Kasumi-1 (cell line): ENCODE measurements at places on chromosomes 4 and X.

DNA sequence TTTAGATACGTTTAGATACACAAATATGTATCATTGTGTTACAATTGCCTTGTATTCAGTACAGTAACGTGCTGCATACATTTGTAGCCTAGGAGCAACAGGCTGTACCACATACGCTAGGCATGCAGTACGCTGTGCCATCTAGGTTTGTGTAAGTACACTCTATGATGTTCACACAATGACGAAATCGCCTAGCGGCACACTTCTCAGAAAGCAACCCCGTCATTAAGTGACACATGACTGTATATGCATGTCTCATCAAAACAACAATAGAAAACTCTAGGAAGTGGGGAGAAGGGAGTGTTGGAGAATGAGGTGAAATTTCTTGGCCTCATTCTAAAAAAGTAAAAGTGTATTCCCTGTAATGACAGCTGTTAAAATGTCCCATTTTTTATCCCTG lies 32.7 kb downstream of the CCDC149 start:
- DNase-seq: no peak

GRCh38 chrX:5474282-5474681 lies 754.4 kb downstream of the NLGN4X start:
- no peak for DNase-seq

- DNase-seq: no peak
Observed at GRCh38 chrX:153526042-153526441, 8.6 kb downstream of the ATP2B3 start.

DNA sequence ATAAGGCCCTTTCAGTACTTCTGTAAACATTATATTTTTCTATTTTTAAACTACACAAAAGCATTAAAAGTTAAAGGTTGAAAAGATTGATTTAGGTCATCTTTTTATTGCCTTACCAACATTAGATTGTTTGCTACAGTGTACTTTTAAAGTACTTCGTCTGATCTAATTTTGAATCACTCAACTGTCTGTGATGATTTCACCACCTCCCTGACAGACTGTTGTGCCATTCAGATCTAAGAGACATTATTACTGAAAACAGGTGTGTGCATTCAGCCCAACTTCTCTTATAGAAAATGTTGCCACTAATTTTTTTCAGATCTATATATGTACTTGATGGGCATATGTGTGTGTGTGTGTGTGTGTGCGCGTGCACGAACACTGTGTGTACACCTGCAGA lies 39.3 kb downstream of the GASK1B start:
- DNase-seq: no peak

DNA sequence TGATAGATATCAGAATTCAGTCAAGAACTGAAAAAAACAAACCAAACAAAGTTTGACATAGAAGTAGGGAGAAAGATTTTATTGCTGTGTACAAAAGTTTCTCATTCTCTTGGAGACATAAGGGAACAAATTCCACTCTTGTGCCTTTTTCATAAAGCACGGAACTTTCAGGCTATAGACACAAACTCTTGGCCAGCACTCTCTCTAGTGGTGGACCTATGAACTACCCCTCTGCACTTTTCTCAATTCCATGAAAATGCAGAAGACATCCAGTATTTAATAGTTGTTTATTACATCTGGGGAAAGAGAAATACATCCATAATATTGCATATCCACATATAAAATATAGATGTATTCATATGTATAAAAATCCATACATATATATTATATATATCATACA lies 291.6 kb upstream of the HS3ST1 start:
- peak; percentile 70 for DNase-seq

- DNase-seq: no peak
Observed at GRCh38 chr4:150647008-150647407, 65.1 kb downstream of the MAB21L2 start.

DNA sequence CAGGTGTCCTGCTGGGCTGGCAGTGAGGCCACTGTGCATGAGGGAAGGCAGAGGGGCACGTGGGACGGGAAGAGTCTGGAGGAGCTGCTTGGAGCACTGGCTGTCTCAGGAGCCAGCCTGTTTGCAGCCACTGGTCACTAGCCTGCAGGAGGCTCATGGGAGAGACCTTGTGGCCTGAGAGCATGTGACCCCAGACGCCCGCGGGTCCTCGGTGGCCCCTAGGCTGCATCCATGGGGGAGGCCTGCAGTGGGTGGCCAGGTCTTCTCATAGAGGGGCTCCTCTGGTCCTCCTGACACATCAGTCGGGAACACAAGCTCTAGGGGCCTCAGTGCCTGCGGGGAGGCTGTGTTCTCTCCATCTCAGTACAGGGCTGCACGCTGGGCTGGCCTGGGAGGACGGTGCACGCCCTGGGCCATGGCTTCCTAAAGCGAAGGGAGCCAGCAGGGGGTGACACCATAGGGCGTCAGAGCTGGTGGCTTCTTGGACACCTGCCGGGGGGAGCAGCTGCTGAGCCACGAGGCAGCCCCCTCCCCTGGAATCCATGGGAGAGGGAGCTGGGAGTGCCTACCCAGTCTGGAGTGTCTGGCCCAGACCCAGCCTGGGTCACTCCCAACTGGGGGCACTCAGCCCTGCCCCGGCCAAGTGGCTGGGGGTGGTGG lies 12.3 kb downstream of the NAT8L start:
- DNase-seq: no peak

- DNase-seq: no peak
Observed at GRCh38 chr4:822361-823175, 3.4 kb downstream of the CPLX1 start.

GRCh38 chr4:41644915-41645295 lies 103.6 kb downstream of the PHOX2B start:
- DNase-seq: no peak

- DNase-seq: no peak
Observed at GRCh38 chr4:7880683-7881082, 59.0 kb downstream of the AFAP1 start.

- DNase-seq: no peak
Observed at GRCh38 chr4:156596706-156597329, 374.8 kb downstream of the PDGFC start.

- DNase-seq: no peak
Observed at GRCh38 chr4:3791910-3792542, 25.8 kb downstream of the ADRA2C start.

GRCh38 chr4:108163351-108163750 lies 5.4 kb downstream of the LEF1 start:
- DNase-seq: no peak

DNA sequence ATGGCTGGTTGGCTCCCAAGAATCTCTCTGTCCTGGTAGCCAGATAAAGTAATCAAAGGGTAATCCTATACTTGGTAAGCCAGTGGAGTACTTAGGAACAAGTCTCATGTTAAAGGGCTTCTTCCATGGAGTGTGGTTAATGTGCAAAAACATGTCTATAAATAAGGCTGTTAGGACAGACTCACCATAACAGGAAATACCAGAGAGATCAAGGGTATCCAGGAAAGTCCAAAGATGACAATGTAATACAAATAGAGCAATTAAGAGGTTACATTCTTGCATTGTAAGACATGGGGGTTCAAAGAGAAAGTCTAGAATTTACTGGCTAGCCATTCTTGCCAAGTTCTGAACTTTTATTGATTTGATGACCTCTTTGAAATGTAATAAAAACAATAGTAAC lies 61.9 kb upstream of the ZCCHC13 start:
- no peak for DNase-seq

DNA sequence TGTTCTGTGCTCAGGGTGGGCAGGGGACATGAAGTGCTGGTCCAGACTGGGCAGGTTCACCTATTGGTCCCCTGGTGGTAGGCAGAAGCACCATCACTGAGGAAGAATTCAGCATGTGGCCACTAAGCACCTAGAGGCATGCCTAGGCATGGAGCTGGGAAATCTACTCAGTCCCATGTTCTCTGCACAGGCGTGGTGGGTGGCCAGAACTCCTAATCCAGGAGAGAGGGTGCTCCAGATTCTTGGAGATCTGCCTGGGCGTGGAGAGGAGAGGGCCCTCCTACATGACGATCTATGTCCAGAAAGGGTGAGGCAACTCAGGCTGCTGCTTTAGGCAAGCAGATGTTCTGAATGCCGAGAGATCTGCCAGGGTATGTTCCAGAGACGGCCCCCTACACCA lies 44.6 kb upstream of the MAGEC2 start:
- no peak for DNase-seq

- peak; percentile 79 for DNase-seq
Observed at GRCh38 chr4:19806865-19807264, 444.8 kb upstream of the SLIT2 start.

DNA sequence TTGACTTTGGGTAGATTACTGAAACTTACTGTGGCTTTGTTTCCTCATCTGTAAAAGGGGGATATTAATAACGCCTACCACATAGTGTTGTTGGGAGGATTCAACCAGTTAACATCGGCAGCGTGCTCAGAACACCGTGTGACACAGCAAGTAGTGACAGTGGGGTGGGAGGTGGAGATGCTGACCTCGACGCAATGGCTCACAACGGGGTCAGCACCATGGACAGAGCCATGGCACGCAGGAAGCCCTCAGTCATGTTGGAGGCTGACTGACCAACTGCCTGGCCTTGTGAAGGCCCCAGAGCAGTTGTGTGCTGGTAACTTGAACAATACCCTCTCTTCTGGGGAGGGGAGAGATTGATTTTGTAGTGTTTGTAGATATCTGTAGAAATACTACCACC lies 93.2 kb downstream of the WFS1 start:
- DNase-seq: no peak

- DNase-seq: no peak
Observed at GRCh38 chrX:140447150-140447549, 57.7 kb downstream of the SOX3 start.

- no peak for DNase-seq
Observed at GRCh38 chrX:63740382-63740781, 44.6 kb downstream of the ARHGEF9 start.

DNA sequence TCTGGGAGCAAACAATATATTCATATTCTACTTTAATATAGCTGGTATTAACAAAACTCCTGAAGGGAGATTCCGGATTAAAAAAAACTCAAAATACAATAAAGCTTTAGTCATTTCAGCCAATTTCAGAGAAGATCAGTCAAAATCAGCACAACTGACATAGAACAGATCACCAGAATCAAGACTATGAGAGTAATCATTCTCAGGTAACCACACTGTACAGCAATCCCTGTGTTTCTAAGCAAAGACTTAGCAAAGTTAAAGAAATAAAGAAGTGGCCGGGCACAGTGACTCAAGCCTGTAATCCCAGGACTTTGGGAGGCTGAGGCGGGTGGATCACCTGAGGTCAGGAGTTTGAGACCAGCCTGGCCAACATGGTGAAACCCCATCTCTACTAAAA lies 9.1 kb downstream of the DCTD start:
- DNase-seq: no peak

DNA sequence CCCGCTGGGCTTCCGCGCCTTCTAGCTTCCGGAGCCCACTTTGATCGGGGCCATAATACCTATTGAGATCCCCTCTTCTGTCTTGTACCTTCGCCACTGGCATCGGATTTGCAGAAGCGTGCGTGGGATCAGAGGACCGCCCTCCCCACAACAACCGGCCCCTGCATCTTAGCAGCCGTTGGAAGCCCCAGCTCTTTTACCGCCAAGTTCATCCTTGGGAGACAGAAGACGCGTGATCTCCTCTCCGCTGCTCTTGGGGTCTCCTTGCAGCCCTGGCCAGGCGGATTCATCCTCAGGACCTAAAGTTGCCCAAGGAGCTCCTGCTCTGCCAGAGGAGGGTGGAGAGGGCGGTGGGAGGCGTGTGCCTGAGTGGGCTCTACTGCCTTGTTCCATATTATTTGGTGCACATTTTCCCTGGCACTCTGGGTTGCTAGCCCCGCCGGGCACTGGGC lies 1.6 kb downstream of the SLIT2 start:
- no peak for DNase-seq

DNA sequence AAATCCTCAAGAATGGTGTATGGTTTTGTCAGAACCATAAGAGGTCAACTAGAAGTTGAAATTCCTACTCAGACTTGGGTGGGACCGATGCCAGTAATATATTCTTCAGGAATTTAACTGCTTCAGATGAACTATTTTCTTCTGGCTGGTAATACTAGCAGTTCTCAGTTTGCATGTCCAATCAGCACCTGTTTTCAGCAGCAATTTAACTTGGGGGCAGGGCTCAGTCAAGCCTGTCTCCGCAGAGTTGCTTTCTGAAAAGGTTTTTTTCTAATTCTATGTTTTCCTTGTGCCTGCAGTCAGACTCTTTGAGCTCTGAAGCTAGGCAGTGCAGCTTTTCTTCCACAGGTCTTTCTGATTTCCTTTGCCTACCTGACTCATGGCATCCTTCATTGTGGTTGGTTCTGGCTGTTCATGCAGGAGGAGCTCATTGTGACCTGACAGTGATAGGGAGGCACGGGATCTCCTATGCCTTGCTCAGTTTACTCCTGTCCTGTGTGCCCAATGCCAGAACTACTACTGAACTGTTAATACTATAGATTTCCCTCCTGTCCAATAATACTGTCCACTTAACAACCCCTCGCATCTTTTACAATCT lies 17.3 kb upstream of the FMR1 start:
- DNase-seq: no peak

DNA sequence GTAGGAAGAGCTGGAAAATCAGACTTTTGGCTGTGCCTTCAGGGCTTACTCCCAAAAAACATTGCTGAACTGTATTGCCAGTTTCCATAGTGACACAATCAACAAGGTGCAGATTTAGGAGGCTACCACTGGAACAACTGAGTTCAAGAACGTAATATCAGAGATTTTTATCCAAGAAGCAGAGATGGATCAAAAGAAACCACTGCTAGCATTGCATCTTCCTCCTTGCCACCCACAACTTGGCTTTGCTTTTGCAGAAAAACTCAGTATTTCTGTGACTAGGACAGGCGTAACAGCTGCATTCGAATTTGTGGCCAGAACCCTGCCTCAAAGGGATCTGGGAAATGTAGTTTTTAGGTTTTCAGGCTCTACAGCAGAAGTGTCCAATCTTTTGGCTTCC lies 27.8 kb upstream of the WDFY3 start:
- DNase-seq: no peak

GRCh38 chr4:26462874-26463273 lies 27.4 kb downstream of the CCKAR start:
- no peak for DNase-seq

GRCh38 chrX:2587146-2587545 lies 86.4 kb upstream of the DHRSX start:
- no peak for DNase-seq

- DNase-seq: no peak
Observed at GRCh38 chr4:3514806-3515501, 17.3 kb downstream of the LRPAP1 start.

- DNase-seq: no peak
Observed at GRCh38 chr4:34323549-34324320, 1920.6 kb downstream of the ARAP2 start.

- DNase-seq: no peak
Observed at GRCh38 chrX:38407126-38407525, 54.7 kb downstream of the OTC start.

DNA sequence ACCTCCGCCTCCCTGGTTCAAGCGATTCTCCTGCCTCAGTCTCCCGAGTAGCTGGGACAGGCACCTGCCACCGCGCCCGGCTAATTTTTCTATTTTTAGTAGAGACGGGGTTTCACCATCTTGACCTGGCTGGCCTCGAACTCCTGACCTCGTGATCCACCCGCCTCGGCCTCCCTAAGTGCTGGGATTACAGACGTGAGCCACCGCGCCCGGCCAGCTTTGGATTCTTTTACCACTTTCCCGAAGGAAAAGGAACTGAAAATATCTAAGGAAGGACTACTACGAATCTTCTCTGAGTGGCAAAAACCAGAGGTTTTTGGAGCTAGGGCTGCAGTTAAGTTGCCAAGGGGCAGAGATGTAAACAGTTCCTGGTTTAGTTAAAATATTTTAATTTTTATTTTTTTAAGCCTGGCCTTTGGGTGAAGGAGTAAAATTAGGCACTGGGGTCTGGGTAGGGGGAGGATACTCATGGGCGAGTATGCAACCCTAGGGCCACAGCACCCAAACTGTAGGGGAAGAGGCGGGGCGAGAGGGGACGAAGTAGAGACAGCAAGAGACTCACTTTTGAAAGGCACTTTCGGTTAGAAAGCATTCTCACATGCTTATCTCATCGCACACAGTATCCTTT lies 525 bp upstream of the CISD2 start:
- DNase-seq: peak; percentile 91
